Progenitor cell of endocrine pancreas (in vitro differentiated cells): ENCODE measurements at places on chromosomes 6 and 20.

GRCh38 chr6:14165091-14165490, 47.5 kb downstream of the CD83 start:
- DNase-seq, result no peak

- DNase-seq, result no peak
Observed at GRCh38 chr6:165889636-165890403, 226.8 kb upstream of the PDE10A start.

DNA sequence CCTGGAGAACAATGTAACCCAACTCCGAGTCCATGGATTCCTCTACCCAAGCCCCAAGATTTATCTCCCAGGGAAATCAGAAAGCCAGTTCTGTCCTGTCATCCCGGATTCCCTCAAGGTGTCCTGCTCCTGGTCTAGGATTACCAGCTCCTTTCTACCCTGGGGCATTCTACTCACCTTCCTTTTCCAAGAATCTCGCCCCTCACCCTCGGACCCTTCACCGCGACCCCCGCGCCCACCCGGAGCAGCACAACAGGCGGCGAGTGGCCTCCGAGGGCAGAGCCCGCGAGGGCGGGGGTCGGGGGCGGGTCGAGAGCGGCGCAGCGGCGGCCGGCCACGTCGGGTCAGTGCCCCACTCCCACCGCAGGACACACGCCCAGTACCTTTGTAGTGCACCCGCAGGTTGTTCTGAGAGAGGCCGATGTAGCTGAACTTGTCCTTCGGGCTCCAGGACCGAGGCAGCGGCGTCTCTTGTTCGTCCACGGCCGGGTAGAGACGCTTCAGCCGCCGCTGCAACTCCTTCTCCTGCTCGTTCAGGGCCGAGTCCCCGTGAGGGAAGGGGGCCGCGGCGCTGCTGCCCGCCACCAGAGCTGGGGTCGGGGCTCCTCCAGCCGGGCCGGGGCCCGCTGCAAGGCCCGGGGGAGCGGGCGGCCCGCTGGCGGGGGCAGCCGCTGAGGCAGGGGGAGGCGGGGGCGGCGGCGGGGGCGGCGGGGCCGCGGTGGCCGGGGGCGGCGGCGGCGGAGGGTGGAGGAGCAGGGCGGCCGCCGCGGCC, 897 bp downstream of the RANBP9 start:
- peak; percentile 45 for DNase-seq

DNA sequence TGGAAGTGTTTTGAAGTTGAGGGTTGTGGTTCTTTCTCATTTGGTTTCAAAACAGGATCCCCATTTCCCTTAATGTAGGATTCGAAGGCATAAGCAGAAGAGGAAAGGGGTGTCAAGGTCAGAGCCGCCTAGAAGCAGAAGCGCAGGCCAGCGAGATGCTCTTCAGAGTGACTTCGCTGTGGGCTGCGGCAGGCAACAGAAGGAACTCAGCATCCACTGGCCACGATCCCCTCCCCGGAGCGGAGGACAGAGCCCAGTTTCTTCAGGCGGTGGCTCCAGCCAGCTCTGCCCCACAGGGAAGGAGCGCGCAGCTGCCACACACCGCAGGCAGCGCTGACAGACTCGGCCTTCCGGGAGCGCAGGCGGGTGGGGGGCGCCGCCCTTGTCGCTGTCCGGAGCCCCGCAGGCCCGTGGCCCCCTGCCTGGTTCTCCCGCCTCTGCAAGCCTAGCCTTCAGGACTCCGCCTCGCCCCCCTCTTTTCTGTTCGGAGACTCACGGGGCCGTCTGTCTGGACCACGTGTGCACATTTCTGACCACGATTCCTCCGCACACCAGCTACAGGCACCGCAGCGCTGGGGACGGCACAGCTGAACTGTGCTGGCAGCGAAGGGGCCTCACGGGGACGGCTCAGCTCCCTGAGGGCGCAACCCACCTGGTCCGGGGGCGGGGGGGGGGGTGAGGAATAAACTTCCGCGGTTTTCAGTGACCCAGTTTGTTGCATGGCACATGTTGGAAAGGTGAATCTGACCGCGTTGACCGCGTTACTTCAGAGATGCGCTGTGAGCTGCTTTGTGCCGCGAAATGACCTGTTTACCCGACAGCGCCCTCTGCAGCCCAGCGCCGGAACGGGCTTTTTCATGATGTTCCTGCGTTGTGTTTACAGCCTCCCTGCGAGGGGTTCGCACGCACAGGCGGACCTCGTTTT, 26.1 kb downstream of the TTLL2 start:
- DNase-seq, result peak; percentile 80

GRCh38 chr6:141541581-141542324, 591.0 kb upstream of the GJE1 start:
- no peak for DNase-seq

DNA sequence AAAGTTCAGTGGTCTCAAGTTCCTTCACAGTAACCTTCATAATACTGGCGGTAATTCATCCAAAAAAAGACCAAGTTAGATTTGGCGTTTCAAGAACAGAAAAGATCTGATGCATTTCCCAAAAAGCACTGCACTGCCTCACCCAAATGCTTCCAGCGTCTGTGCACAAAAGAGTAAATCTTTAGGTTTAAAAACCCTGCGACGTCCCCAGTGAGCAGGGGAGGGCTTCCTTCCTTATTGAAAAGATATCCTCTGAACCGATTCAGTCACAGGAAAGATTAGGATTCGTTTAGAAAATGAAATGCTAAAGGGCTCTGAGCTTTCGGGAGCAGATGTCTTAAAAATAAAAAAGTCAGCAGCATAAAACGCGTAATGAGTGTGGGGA, 654 bp downstream of the TBC1D7 start:
- no peak for DNase-seq

DNA sequence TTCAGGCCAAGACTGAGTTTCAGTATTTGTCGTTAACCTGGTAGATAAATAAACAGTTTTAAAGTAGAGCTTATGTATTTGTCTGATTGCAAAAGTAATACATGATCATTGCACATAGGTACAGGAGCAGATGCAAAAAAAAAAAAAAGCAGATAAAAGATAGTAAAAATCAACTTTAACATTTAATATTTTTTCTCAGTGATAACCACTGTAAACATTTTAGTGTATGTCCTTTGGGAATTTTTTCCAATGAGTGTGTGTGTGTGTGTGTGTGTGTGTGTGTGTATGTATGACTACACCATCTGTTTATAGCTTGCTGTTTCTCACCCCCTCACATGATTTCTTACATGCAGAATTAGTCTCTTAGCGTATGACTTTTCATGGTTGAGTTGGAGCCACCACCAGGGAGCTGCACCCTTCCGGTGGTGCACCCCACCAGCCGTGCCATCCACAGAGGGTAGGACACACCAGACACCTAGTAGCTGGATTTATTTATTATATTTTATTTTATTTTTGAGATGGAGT, 26.3 kb downstream of the WRNIP1 start:
- no peak for DNase-seq

GRCh38 chr6:147936703-147937470, 405.8 kb upstream of the SASH1 start:
- no peak for DNase-seq

DNA sequence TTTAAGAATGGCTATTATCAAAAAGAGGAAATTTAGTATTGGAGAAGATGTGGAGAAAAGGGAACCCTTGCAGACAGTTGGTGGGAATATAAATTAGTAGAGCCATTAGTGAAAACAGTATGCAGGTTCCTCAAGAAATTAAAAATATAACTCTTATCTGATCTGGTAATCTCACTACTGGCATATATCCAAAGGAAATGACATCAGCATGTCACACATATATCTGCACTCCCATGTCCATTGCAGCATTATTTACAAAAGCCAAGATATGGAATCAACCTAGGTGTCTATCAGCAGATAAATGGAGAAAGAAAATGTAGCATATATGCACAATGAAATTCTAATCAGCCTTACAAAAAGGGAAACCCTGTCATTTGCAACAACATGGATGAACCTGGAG, 2.6 kb downstream of the SIRPG start:
- no peak for DNase-seq

DNA sequence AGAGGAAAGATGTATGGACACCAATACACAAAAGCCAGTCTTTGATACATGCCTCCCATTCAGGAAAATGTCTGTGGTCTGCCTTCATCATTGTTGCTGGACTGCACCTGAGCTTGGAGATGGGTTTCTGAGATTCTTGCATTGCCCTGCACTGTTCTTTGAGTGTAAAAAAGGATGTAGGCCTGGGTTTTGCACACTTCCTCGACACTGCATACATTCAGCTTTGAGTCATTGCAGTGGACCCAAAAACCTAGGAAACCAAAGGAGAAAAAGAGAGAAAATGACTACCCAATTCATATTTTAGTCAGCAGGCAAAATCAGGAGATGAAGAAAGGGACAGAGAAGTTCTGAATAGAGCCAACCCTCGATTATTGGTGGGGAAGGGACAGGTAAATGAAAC, 9.0 kb downstream of the TOMM6 start:
- DNase-seq, result no peak

GRCh38 chr20:7967199-7967844, 27.1 kb upstream of the HAO1 start:
- no peak for DNase-seq

DNA sequence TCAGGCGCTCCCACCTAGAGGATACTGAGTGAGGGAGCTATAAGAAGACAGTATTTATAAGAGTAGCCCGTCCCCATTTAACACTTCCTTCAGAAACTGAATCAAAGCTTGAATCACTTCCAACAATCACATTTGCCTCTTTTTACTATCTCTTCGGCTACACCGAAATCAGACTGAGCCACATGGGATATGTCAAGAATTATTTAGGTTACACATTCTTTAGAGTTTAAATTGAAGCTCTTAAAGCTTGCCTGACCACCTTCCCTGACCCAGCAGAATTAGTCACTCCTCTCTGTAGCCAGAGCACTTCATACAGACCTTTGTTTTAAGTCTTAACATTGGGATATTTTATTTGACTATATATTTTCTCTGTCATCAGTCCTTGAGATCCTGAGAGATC, 163.7 kb downstream of the MAFB start:
- DNase-seq, result no peak

GRCh38 chr20:24485981-24486380, 16.6 kb downstream of the SYNDIG1 start:
- DNase-seq, result no peak

GRCh38 chr20:11993886-11994461, 76.3 kb downstream of the BTBD3 start:
- no peak for DNase-seq

DNA sequence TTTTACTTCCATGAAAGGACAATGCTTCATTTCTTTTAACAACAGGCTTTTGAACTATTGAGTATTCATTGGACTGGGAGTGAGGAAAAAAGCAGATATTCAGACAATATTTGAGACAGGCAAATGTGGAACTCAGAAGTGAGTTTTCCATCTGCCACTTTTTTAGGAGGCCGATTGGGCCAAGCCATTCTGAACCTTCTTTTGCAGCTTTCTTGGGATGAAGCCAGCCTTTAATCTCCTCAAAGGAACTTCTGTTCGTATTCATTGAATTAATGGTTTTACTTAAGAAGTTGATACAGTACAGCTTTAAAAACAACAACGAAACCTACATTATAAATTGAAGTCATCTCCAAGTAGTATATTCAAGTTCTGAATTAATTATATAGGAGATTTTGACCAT, 187.1 kb upstream of the RNF217 start:
- no peak for DNase-seq

- no peak for DNase-seq
Observed at GRCh38 chr6:107348224-107348623, 111.1 kb downstream of the PDSS2 start.

- DNase-seq, result no peak
Observed at GRCh38 chr20:37796121-37796520, 102.3 kb downstream of the CTNNBL1 start.

DNA sequence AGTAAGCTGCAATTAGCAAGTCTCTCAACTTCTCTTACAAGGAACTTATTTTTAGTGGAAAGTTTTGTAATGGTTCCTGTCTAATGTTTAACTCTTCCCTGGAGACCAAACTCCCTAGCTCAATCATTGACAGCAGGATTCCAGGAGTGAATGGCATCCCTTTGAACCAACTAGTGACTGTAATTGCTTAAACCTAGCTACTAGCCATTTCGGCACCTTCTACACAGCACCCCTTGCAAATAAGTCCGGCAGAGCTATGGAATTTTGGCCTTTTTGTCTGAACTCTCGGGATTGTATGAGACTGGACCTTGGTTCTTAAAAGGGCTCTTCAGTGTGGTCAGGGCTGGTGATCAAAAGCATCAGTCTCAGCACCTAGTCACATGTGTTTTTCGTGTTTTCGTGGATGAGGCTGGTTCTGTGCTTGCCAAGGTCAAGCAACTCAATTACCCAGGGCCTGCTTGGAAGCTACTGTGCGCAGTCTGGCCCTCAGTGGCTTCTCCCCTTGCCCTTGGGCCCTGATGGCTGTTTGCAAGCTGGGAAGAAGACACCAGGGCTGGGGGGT, 135.3 kb upstream of the NEDD9 start:
- DNase-seq, result no peak

GRCh38 chr6:35248965-35249364, 10.6 kb upstream of the ZNF76 start:
- no peak for DNase-seq

- DNase-seq, result no peak
Observed at GRCh38 chr6:159931112-159931511, 37.8 kb upstream of the IGF2R start.
